Fibroblast of skin of scalp (primary cell): ENCODE measurements at places on chromosomes 4 and X.

GRCh38 chrX:16418650-16419049 lies 231.3 kb upstream of the S100G start:
- DNase-seq: no peak

- DNase-seq: no peak
Measured at GRCh38 chr4:118770741-118771187, 65.2 kb downstream of the SEC24D start.

DNA sequence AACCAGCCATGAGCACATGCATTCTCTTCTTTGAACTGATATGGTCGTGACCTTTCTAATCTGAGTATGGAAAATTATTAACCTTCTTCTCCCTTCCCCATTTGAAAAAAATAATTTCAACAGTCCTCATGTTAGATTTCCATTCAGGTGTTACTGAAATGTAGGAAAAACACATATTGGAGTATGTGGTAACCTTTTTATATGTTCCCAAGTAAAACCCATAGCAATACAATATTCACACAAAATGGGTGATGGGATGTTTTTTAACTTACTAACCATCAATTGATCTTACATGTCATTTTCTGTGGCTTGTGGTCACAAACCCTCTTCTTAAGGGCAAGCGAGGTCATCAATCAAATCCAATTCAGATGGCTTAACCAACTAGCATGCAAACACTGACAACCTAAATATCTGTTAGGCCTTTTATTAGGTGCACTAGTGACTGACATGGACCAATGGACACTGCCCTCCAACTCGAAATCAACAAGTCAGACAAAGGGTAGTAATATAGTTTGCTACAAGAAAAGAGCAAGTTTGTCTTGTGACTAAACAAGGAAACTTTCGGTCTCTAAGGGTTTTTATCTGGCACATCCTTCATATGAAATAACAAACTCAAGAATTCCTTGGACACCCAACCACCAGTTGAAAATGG lies 74.3 kb downstream of the CAMK2D start:
- DNase-seq: peak; percentile 74

DNA sequence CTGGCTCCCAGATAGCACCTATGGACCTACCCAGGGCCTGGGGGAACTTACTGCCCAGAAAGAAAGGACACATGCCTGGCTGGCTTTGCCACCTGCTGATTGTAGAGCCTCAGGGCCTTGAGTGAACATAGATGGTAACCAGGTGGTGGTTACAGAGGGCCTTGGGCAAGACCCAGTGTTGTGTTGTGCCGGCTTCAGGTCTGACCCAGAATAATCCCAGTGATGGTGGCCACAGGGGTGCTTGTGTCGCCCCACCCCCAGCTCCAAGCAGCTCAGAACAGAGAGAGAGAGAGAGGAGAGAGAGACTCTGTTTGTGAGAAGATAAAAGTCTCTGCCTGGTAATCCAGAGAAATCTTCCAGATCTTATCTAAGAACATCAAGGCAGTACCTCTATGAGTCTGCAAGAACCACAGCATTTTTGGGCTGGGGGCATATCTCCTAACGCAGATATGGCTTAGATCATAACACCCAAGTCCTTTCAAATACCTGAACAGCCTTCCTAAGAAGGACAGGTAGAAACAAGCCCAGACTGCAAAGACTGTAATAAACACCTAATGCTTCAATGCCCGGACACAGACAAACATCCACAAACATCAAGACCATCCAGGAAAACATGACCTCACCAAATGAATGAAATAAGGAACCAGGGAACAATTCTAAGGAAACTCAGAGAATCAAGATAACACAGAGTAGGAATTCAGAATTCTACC lies 16.3 kb upstream of the RP2 start:
- DNase-seq: no peak

GRCh38 chr4:26157541-26157940 lies 163.3 kb upstream of the RBPJ start:
- DNase-seq: no peak

GRCh38 chr4:42401171-42401570 lies 3.9 kb downstream of the SHISA3 start:
- DNase-seq: no peak

DNA sequence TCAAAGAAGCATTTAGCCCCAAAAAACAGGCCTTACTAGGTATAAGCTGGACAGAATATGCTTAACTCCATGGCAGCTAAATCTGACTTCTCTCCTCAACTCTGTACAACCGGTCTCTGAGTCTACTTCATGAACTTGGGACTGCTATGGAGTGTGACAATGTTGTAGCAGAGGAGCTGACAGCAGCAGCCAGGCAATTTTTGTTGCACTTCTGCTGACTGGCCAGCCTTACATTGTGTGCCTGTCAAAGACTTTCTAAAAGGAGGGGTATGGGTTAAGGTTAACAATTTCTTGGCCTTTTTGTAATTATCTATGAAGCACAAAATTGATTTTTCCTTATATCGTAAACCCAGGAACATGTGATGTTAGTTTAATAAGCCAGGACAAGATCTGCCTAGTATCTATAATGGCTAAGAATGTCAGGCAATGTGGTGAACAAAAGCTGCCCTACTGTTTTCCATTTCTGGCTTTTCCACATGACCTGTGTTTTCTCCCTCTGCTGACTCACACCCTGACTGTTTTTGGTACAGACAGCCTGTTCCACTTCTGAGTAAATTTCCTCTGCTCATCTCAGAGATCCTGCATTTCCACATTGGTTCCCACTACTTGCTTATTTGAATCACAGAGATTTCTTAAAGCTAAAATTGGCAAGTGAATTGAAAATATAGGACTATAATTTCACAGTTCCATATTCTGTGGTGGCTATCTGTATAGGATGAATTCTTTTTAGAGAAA lies 9.3 kb downstream of the NOX1 start:
- DNase-seq: no peak

DNA sequence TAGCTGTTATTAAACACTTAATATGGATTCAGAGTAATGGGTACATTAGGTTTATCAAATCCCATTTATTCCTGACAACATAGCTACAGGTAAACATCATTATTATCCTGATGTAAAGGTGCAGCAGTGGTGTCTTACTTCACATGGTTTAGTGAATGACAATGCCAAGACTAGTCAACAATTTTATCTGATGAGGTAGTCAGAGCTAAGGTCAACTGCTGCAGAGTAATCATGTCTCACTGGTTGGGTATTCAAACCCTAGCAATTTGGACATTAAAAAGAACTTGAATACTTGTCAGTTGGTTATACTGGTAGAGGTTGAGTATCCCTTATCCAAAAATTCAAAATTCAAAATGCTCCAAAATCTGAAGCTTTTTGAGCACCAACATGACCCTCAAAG lies 117.6 kb downstream of the MAB21L2 start:
- no peak for DNase-seq

DNA sequence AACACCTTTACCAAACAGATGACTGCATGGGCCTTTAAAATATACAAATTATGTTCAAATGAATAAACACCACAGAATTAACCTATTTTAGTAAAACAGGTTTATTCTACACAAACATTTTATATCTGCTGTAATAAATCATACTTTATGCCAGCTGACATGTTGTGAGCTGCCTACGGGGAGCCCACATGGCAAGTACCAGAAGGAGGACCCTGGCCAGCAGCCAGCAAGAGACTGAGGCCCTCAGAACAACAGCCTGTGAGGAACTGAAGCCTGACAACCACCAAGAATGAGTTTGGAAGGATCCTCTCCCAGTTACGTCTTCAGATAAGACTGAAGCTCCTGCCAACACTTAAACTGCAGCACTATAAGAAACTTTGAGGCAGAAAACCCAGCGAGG lies 377.0 kb downstream of the PDGFC start:
- no peak for DNase-seq

DNA sequence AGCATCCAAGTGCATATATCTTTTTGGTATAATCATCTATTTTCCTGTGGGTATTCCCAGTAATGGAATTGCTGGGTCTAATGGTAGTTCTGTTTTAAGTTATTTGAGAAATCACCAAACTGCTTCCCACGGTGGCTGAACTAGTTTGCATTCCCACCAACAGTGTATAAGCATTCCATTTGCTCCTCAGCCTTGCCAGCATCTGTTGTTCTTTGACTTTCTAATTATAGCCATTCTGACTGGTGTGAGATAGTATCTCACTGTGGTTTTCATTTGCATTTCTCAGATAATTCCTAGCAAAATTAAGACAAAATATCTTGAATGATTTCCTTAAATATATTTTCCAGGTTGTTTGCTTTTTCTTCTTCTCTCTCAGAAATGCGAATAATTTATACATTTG lies 341.1 kb downstream of the GBA3 start:
- peak; percentile 97 for DNase-seq
